ENCODE measurements at places on chromosomes 7 and 10.

- DNase-seq, result peak; percentile 62
These were observed 35.0 kb downstream of the ELFN1 start for GRCh38 chr7:1704811-1705738.

DNA sequence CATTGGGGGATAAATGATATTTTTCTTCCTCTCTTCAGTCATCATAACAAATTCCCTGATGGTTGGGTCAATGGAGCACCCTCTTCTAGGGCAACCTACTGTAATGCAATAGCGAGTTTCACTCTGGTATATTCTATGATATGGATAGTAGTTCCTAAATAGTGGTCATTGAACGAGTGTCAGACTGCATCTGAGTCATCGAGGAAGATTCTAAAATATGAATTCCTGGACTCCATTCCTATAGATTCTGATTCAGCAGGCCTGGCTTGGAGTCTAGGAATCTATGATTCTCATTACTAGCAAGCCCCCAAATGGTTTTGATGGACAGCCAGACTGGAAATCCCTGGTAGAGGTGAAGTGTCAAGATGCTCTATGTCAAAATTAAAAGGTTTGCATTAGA, 254.5 kb downstream of the BUB3 start:
- DNase-seq, result no peak

GRCh38 chr7:43877968-43878864, 8.9 kb upstream of the MRPS24 start:
- DNase-seq, result no peak

DNA sequence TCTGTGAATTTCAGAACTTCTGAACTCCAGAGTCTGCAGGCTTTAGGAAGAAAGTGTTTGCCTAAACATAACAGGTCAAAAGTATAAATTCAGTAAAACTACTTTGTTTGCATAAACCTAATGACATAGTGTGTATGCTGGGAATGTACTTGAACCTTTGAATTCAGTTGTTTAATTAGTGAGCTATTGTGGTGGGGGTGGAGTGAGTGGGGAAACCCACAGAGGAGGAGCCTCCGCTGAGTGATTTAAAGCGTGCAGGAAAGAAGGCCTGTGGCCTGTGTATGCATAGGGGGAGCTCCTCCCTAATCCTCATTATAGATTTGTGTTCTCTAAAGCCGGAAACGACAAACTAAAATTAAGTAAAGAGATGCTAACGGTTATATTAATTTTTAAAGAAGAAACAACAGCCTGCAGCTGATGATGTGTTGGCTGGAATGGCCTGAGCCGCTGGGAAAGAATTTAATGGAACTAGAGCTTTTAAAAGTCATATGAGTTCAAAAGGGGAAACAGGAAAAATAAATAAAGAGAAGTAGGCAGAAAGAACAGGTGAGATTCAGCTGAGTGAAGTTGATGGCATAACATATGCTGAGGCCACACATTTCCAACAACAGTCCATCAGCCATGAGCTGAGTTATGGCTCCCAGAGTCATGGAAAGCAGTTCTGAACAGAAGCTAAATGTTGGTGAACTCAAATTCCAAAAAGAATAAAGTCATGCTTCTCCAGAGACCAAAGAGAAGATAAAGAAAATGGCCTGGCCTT, 595.0 kb downstream of the GRM8 start:
- no peak for DNase-seq

DNA sequence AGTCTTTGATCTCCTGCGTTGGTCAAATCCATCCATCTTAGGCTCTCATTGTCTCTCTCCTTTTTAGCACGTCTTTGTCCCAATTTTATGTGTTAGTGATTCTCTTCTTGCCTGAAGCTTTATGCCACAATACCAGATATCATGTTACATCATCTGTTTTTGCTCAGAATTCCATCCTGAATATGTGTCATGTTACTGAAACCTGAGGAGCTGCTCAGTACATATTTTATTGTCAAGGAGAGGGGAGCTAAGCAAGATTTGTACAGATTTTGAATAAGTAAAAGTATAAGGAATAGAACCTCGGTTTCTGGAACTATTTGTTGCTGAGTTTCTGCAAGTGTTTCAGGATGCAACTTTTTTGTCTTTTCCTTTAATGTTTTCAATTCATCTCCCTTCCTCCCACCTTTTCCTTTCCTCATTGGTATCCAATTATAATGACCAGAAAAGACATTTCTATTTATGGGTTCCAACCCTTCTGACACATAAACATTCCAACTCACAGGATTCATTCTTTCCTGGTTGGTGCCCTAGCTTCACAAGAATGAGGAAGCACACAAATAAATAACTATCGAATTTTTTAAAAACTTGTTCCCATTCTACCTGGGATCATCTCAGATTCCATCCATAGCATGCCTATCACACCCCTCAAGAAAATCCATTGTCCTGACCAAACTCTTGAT, 291.8 kb downstream of the CRPPA start:
- no peak for DNase-seq

DNA sequence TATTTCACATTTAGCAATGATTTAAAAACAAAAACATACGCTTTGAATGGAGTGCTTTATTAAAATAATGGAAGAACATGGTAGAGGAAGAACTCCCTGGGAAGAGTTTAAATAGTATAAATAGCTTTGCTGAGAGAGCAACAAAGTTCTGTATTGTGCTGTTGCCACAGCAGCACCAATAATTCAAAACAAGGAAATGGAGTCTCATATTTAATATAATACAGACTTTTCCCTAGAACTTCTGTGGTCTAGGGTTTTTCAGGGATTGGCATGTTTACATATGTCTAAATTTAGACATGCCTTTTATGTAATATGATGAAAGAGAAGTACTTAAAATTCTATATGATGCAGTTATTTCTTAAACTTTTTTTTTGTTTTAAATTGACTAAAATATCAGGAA, 217.2 kb upstream of the HDAC9 start:
- DNase-seq, result no peak

GRCh38 chr7:104934665-104935064, 79.3 kb upstream of the KMT2E start:
- no peak for DNase-seq

DNA sequence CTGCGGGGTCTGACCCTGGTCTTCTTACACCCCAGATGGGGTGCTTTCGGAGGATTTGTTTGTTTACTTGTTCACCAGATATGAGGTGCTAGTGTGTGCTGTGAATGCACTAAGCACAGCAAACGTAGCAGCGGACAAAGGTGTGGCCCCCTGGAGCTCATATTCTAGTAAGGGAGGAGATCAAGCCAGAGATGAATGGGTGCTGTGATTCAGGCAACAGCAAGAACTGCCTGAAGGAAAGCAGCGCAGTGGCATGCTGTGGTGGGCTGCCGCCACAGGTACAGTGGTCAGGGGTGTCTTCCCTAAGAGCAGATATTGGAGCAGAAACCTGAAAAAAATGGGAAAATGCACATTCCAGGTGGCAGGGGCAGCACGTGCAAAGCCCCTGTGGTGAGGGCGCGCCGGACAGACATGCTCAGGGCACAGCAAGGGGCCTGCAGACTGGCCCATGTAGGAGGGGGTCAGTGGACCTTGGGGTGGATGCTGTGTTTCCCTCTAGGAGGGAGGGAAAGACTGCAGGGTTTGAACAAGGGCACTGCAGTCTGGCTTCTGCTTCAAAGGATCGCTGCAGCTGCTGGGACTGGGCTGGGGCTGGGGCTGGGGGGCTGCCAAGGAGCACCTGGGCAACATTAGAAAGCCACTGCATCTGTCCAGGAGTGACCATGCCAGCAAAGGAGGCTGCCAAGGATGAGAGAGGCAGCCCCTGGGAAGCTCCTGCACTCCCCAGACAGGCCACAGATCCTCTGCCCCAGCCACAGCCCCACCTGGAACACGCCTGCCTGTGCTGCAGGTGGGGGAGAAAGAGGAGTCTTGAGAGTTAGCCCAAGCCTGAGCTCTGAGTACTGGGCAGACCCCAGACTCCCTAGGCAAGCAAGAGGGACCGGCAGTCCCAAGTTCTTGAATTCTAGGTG, 927 bp upstream of the DEPP1 start:
- DNase-seq, result no peak

GRCh38 chr7:76998285-76998589, 33.9 kb downstream of the SPDYE17 start:
- DNase-seq, result no peak

DNA sequence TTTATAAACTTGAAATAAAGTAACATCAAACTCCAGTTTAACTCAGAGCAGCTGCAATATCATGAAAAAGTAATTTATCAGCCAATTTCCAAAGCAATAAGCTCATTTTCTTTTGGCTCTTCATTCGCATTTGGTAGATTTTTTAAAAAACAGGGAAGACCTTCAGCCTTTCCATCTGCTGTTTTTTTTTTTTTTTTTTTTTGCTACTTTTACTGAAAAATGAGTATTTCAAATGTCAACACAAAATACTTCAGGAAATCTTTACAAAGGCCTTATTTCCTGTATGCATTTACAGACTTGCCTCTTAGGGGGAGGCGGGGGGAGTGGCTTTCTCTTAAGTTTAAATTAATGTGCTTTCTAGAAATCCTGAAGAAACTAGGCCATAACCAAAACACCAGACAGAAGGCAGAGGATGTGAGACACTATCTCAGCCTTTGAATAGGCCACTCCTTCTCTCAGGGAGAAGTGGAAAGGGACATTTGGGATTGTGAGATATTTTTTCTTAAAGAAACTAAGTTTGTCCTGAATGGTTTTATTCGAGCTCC, 91.8 kb downstream of the COL28A1 start:
- DNase-seq, result no peak

DNA sequence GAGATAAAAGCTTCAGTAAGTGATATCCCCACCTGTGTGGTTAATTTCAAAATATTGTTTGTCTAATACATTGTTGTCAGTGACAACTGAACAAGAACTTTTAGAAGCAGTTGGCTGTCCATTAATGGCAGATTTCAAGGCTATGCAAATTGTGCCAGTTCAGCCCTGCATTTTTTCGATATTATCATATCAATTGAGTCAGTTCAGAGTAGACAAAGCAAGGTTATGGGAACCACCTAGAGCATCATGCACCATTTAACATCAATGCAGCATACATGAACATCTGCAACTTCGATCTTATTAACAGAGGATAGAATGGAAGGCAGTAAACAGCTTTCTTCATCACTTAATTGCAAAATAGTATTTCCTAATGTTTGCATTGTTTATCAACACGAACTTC, 180.7 kb upstream of the KAT6B start:
- DNase-seq, result no peak

GRCh38 chr7:30309842-30310435, 25.5 kb downstream of the ZNRF2 start:
- DNase-seq, result no peak

- DNase-seq, result no peak
These were observed 138.3 kb downstream of the LRRN3 start for GRCh38 chr7:111229181-111229740.

DNA sequence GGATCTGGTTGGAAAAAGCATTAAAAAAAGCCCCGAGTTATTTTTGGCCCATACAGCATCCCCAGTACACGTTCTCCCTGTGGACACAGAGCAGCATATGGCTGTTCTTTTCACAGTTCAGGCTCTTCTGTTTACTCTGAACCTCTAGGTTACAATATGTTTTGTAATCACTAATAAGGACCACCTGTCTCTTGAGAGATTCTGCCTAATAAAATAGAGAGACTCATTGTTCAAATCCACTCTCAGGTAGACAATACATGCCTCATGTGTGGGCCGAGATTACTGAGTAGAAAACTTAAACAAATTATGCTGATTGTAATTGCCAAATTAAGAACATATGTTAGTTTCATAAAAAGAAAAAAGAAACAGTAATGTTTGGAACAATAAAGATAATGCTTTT, 647.7 kb downstream of the GRM8 start:
- no peak for DNase-seq

- no peak for DNase-seq
These were observed 206.7 kb upstream of the KCTD7 start for GRCh38 chr7:66421830-66422475.

- no peak for DNase-seq
These were observed 236.2 kb downstream of the DNAJB9 start for GRCh38 chr7:108805808-108806397.

- no peak for DNase-seq
These were observed 982 bp downstream of the COBL start for GRCh38 chr7:51315393-51316261.

DNA sequence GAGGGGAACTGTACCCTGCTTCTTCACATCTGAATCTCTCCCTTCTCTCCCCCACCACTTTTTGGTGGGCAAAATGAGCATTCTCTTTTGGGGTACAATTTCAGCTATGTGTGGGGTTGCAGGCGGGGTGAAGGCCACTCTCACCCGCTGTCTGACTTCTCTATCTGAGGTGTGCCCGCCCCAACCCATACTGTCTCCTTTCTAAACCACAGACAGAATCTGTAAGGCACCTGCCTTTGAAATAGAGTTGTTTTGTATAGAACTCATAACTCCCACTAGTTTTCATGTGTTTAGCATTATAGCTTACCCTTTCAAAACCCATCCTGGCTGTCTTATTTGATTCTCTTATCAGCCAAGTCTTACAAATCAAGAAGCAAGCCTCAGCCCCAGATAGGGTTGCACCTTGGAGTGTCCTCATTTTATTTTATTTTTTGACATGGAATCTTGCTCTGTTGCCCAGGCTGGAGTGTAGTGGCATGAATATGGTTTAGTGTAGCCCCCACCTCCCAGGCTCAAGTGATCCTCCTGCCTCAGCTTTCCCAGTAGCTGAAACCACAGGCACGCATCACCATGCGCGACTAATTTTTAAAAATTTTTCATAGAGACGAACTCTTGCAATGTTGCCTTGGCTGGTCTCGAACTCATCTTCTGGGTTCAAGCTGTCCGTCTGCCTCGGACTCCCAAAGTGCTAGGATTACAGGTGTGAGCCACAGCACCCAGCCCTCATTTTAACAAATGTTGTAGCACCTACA, 11.9 kb downstream of the TSPAN14 start:
- no peak for DNase-seq

DNA sequence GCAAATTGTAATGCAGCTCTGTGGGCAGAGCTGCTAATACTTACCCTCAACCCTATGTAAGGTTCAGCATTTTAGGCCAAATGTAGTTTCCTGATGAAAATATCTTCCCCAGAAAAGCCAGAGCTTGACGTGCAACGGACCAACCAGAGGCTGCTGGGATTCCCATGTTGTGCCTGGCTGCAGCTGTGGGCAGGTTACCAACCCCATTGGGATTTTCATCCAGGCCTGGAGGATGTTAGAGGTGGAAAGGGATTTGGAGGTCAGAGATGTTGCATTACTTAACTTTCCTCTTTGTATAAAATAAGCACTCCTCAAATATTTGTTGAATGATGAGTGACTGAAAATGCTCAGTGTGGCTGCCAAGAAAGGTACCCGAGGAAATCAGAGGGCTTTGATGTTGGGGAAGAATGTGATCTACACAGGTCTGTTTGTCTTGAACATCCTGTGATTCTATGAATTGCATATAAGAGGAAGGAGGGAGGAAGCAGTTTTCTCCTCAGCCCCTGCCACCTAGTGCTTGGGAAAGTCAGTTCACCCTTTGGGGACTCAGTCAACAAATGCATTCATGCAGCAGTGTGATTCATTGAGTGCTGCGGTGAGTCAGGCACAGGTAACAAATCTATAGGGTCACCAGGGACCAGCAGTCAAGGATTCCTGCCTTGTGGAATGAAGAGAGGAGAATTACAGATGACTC, 487.2 kb downstream of the RPS24 start:
- DNase-seq, result peak; percentile 40

Data from type B pancreatic cell (in vitro differentiated cells).